Amniotic epithelial cell (primary cell): ENCODE measurements at places on chromosomes 2 and 18.

GRCh38 chr2:177320596-177320995 is 56.1 kb upstream of the NFE2L2 start:
- no peak for DNase-seq

GRCh38 chr2:133235968-133236367 is 332.3 kb downstream of the NCKAP5 start:
- no peak for DNase-seq

DNA sequence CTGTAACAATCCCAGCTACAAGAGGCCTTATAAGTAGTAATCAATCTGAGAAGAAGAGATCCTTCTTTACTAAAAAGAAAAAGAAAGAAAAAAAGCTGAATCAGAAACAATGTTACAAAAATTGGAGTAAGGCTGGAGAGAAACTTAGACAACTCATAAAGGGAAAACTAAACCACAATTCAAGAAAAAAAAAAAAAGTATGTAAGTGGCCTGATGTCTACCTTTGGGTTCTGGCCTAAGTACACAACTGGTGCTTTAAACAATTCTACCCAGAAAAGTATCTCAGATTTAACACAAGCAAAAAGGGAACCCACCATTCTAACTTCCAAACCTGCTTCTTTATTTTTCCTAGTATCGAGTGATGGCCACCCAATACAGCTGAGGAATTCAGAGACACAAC is 45.3 kb downstream of the ZNF521 start:
- DNase-seq, result no peak

GRCh38 chr2:140988597-140988996 is 1142.2 kb downstream of the LRP1B start:
- DNase-seq, result no peak

- DNase-seq, result no peak
Measured at GRCh38 chr2:37671816-37672103, 318 bp upstream of the CDC42EP3 start.

DNA sequence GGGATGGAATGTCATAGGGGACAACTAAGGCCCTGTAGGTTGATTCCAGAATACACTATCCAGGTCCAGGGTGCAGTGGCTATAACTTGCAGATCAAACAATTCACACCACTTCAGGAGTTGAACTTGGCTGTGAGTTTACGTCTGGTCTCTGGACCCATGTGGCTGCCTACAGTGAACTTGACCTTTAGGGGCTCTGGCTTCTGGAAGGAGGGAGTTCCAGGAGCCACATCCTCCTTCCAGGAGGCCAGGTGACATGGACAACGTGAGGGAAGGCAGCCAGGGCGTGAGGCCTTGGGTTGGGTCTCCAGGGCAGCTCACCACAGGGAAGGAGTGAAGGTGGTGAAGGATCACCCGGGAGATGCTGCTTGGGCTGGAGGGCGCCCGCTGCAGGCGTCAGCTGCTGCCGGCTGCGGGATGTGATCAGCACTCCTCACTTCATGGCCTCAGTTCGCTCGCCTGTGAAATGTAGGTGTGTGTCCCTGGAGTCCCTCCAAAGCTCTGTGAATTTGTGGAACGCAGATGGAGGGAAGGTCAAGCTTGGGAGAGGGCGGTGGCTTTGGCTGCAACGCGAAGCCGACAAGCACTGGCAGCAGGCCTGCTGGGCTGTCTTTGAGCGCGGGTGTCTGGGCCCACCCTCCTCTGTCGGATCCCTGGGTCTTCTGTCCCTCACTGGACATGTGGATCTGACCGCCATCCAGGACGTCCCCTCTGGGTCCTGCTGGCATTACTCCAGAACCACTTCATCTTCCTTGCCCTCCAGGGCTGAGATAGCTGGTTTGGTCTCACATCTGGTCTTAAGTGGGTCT is 146.5 kb downstream of the GLI2 start:
- DNase-seq, result no peak

- peak; percentile 82 for DNase-seq
Measured at GRCh38 chr2:30664761-30665358, 142.4 kb downstream of the CAPN13 start.

DNA sequence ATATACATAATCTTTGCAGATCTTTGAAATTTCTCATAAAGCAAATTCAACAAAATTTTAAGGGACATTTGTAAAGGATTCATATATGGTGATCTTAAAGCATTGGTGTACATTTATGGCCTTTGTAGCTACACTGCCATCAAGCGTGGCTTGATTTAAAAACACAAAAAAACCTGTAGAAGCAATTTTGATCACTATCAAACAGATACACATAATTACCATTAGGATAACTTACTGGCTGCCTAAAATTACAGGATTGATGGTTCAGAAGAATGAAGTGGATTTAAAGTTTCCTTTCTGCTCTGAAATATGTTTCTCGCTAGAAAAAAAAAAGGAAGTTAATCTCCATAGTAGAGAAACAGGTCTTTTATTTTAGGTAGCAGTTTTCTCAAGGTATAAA is 31.4 kb downstream of the MAPRE2 start:
- no peak for DNase-seq

- no peak for DNase-seq
Measured at GRCh38 chr2:221924576-221924975, 352.5 kb upstream of the EPHA4 start.

DNA sequence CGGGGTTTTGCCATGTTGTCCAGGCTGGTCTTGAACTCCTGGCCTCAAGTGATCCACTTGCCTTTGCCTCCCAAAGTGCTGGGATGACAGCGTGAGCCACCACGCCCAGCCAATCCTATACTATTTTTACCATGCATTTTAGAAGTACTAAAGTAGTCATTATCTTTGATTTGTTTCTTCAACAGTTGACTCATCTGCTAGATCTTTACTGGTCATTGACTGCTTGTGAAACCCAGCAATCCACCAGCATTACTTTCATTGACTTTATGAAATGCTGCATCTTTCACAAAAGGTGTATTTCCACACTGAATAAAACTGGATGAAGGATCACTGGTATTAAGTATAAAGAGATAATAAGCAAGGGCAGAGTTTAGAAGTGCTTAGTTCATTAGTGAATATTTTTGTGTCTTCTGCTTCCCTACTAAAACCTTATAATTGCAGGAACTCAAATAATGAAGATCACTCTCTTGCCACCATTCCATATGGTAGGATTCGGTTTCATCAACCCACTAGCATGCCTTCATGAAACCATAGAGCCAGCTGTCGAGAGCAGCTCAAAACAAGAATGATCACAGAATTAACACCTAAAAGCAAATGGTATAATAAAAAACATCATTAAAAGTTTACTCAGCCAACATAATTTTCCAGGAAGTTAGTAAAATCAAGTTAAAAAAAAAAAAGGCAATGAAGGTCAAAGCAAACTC is 33.1 kb downstream of the IRS1 start:
- peak; percentile 69 for DNase-seq

GRCh38 chr2:143946436-143947391 is 573.2 kb downstream of the ZEB2 start:
- DNase-seq, result no peak

DNA sequence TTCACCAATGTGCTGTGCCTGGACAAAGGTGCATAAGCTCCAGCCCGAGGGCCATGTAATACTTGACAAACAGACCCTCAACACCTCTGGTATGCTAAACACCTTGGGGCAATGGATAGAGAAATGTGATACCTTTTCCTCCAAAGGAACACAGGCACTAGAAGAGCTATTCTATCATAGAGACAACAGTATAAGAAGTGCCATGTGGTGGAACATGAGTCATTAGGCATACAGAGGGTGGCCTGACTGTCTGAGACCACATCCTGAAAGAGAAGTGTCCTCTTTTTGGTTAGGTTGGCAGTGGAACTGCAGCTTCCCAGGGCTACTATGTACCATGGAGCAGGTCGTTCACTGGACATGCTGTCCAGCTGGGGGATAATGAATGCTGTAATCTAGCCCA is 153.9 kb downstream of the INSIG2 start:
- no peak for DNase-seq

DNA sequence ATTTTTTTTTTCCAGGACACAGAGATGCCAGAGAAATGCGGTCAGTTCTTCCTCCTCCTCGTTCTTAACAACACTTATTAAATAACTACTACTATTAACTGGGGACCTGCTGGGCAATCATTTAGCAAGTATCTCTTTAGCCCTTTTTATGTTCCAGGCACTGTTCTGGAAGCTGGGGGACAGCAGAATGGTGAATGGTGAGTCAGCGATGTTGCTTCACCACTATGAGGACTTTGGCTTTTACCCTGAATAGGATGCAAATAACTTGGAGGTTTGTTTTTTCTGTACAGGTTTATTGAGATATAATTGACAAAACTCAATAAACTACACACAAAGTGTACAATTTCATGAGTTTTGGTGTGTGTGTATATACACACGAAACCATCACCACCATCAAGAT is 179.9 kb upstream of the MSH6 start:
- DNase-seq, result peak; percentile 65

DNA sequence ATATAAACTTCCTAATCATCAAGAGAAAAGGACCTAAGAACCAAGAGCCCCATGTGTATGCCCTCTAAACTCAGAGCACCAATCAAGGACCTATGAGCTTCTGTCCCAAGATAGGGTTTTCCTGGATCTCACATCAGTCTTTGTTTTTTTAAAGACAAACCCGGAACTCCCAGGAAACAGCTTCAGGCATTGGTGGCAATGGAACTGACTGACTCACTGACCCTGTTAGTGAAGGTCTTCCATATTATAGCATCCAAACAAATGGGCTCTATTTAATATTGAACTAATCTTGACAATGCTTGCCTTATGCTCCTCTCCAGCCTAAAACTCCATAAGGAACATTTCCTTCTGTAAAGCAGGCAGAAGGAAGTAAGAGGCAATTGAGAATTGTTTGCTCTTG is 63.5 kb upstream of the RPE start:
- DNase-seq, result no peak

- no peak for DNase-seq
Measured at GRCh38 chr2:108632332-108633160, 86.7 kb upstream of the RANBP2 start.

GRCh38 chr18:35267809-35268208 is 22.2 kb downstream of the ZSCAN30 start:
- no peak for DNase-seq

DNA sequence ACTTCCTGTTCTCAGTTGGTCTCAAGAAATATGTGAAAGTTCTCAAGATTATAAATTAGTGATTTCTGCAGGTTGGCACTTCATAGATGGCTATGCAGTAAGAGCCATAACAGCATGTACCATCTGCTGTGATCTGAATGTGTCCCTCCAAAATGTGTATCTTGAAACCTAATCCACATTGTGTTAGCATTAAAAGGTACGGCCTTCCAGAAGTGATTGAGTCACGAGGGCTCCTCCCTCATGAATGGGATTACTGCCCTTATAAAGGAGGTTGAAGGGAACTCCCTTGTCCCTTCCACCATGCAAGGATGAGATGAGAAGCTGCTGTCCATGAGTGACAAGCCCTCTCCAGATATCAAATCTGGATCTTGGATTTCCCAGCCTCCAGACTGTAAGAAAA is 45.0 kb downstream of the METTL4 start:
- no peak for DNase-seq

- DNase-seq, result no peak
Measured at GRCh38 chr2:139911160-139911559, 1131.0 kb upstream of the NXPH2 start.

DNA sequence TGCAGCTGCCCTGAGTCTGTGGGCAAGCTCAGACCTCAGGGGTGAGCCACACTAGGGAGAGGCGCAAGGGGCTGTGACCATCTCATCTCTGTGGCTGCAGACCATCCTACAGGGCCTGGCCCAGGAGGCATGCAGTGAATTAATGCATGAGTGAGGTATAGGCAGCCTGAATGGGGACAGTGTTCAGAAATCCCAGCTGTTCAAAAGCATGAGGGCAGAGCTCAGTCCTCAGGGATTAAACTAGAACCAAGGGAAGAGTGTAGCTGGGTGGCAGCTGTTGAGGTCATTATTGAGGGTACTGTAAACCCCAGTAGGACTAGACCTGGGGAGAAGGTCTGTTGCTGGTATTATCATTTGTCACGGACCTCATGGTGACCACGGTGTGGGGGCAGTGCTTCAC is 17.0 kb downstream of the TMEM177 start:
- no peak for DNase-seq

DNA sequence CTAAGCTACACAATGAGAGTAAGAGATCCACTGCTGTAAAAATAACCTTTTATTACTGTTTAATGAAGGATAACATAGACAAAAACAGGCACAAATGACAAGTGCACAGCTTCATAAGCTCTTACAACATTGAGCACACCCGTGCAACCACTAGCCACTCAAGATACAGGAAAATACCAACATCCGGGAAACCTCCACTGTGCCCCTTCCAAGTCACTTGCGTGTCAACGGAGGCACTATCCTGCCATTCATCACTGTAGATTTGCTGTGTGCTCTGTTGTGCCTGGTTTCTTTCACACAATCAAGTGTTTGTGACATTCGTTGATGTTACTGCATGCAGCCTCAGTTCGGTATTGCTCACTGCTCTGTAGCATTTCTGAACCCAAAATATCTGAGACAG is 292.9 kb upstream of the MYT1L start:
- no peak for DNase-seq

GRCh38 chr2:145851730-145852129 is 1331.8 kb upstream of the ZEB2 start:
- peak; percentile 75 for DNase-seq

DNA sequence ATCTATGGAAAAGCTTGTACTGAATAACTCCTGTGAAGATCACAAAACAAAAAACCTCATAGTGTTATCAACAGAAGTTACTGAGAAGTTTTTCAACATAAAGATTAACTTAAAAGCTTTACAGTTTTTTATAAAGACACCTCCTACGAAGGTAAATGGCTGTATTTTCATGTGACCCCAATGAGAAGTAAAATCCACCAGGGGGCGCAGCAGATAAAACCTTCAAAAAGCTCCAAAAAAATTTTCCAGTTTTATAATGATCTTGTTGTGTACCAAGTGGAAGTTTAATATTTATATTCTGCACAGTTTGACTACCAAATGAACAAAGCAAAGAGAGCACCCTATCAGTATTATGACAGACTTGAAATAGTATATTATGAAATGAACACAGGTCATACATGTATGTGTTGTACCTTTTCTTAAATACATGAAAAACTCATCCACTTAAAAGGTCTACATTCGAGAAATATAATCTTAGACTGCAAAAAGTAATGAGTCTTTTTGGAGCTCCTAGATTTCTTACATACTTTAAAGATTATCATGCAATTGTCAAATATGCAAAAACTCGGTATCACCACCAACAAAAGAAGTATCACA is 38.5 kb downstream of the PNO1 start:
- DNase-seq, result peak; percentile 49

DNA sequence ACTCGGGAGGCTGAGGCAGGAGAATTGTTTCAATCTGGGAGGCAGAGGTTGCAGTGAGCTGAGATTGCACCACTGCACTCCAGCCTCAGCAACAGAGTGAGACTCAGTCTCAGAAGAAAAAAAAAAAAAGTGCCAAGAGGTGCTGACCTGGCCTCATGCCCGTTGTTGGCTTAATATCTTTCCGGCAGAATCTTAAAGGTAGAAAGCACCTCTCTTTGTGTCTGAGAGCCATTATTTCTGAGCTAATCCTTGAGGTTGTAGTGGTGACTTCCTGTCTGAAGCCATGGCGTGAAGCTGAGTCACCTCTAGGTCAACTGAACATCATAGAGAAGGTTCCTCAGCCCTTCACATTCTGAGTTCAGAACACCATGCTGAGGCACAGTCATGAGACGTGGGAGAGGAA is 60.4 kb downstream of the WDSUB1 start:
- peak; percentile 39 for DNase-seq

GRCh38 chr18:59300676-59301285 is 17.7 kb downstream of the CPLX4 start:
- DNase-seq, result no peak

GRCh38 chr2:217973008-217973787 is 29.6 kb downstream of the TNS1 start:
- no peak for DNase-seq

GRCh38 chr2:28615706-28616105 is 119.8 kb downstream of the PLB1 start:
- no peak for DNase-seq
